ENCODE measurements at places on chromosomes 4 and X.

DNA sequence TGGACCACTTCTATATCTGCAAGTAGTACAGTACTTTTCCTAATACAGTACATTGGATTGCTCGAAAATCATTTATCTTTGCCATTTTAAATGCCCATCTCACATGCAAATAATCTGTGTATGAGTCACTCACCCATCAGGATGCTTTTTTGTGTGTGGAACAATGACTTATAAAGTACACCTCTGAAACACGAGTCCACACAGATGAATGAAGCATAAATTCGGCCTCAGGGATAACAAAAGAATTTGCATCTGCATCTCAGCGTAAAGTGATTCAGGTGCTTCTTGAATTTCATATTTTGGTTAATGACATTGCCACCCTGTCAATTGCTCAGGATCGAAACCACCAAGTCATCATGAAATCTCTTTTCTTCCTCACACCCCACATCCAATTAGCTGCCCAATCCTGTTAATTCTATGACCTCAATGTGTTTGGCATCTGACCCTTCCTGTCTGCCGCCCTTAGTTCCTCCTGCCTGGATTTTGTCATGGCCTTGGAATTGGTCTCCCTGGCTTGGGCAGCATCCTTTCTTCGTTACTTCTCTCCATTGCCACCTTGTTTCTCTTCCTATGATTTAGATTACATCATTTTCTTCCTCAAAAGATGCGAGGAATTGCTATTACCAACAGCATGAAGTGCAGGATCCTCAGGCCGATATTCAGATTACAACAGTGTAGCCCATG, 161.6 kb upstream of the MID1 start:
- no peak for DNase-seq

- DNase-seq: no peak
Observed at GRCh38 chrX:2784026-2784425, 32.2 kb downstream of the XG start.

GRCh38 chrX:110396735-110397134, 38.1 kb downstream of the RTL9 start:
- no peak for DNase-seq

- no peak for DNase-seq
Observed at GRCh38 chrX:121050781-121051180, 3.4 kb downstream of the GLUD2 start.

DNA sequence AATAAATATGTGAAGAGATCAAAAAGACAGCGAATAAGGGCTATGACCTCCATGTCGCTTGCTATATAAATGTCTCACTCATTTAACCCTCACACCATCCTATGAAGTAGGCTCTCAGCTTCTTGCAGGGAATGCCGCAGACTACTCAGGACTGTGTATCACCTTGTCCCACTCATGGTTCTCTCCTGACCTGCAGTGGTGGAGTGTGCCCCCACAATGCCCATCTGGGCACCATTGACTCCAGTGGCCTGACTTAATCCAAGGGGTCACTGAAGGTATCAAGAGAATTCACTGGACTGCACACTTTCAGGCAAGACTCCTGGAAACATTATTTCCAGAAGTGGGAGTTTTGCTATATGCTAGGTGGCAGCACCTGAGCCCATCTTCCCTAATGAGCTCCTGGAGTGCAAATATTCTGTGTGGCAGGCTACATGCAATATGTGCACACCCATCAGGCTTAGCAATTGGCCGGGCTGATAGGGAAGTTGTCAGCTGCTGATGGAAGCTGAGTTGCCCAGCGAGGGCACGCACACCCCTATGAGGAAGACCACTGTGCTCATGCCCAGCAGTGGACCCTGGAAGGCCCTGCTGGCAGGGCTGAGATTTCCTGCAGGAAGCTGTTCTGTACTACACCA, 8.2 kb upstream of the EFNB1 start:
- no peak for DNase-seq

DNA sequence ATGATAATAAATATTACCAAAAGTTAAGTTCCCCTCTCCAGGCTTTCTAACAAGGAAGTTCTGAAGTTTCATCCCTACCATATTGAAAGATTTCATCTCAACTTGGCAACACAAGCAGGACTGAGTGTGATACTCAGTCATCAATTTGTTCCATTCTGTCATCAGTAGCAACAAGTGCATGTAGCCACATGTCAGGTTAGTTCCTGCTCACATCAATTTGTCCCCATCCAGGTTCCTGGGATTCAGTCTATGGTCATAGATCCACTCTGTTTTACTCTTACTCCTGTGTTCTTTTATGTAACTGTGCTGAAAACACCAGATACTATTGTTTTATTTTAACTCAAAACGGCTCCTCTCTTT, 22.2 kb downstream of the SMPX start:
- DNase-seq: no peak

Data from thymus (tissue), 14 donors.